Pulmonary artery endothelial cell (primary cell): ENCODE measurements at places on chromosomes 6 and 20. TPM values are rescaled to one million over a fixed set of nuclear protein-coding genes. Genes with fewer than 3 reads are reported as not detected.

The KCNB1 gene
- under 0.01 TPM in 1 of 2 replicates, not detected in the other for total RNA-seq

The ZNF391 gene
- 0.20 and 0.71 TPM in 2 replicates for total RNA-seq

The CABLES2 gene
- total RNA-seq, result 1.2 and 1.4 TPM in 2 replicates

The CST8 gene
- total RNA-seq, result not detected in 2 replicates
